MCF 10A (cell line): ENCODE measurements at places on chromosomes 11 and 22. TPM values are rescaled to one million over a fixed set of nuclear protein-coding genes. Genes with fewer than 3 reads are reported as not detected.
A peak's percentile ranks its signal among the peaks of the same experiment; 100 is the strongest.

The MYO7A gene
- 0.26 and 0.27 TPM in 2 replicates for total RNA-seq

The ASPHD2 gene
- 4.0 and 4.8 TPM in 2 replicates for total RNA-seq

DNA sequence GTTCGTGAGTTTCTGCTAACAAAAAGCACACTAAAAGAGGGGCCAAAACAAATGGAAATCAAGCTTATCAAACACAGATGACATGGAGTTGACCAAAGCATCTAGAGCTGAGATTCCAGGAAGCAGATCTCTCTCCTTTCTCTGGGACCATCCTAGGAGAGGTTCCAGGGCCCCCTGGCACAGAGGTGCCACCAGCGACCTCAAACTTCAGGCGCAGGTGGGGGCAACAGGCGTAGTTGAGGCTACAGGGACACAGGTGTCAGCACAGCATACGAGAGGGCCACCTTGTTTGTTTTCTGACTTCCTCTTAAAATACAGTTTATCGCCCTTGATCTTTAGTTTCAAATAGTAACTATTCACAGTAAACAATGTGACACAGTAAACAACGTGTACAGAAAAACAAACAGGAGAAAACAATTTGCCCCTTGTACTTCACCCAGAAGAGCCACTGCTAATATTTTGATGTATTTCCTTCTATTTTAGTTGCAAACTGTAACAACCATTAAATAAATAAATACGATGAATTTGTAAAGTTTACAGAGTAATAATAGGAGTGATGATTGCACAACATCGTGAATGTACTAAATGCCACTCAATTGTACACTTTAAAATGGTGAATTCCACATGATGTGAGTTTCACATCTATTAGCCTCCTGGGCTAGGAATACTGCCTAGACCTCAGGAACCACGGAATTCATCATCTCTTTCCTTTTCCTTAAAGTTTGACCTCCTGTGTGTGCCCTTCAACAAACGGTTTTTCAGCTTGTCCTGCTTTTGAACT, 52.2 kb downstream of the IGLL5 start:
- no peak for DNase-seq
- no peak overlapping the region for H3K4me3 ChIP-seq
- no peaks in the 10 kb centered on the region for H3K4me1 ChIP-seq
- H3K27ac ChIP-seq, result no peak overlapping the region
- no peaks in the 10 kb centered on the region for H3K36me3 ChIP-seq
- peaks cover 50% of the 10 kb centered on the region for H3K27me3 ChIP-seq

- no peak overlapping the region for H3K4me3 ChIP-seq
- no peaks in the 10 kb centered on the region for H3K27me3 ChIP-seq
- peaks cover 15% of the 10 kb centered on the region for H3K4me1 ChIP-seq
Observed at GRCh38 chr22:41983513-41984405, 14.5 kb downstream of the SEPTIN3 start.

GRCh38 chr22:37310815-37311595, 28.7 kb downstream of the CYTH4 start:
- no peak overlapping the region for H3K27ac ChIP-seq
- no peaks in the 10 kb centered on the region for H3K27me3 ChIP-seq
- peaks cover 59% of the 10 kb centered on the region for H3K4me1 ChIP-seq
- H3K36me3 ChIP-seq, result no peaks in the 10 kb centered on the region

The SLC37A2 gene
- total RNA-seq, result 5.2 and 7.8 TPM in 2 replicates

The NAP1L4 gene
- 103 TPM in 2 replicates for total RNA-seq

GRCh38 chr22:24752088-24752623, 22.4 kb downstream of the PIWIL3 start:
- no peaks in the 10 kb centered on the region for H3K36me3 ChIP-seq
- no peak overlapping the region for H3K4me3 ChIP-seq
- DNase-seq, result no peak
- no peaks in the 10 kb centered on the region for H3K4me1 ChIP-seq
- peaks cover 99% of the 10 kb centered on the region for H3K27me3 ChIP-seq

GRCh38 chr11:6841694-6842093, 3.8 kb upstream of the OR10A5 start:
- no peaks in the 10 kb centered on the region for H3K36me3 ChIP-seq
- no peak overlapping the region for H3K27ac ChIP-seq

- no peaks in the 10 kb centered on the region for H3K4me1 ChIP-seq
- H3K27ac ChIP-seq, result no peak overlapping the region
- H3K27me3 ChIP-seq, result no peaks in the 10 kb centered on the region
- H3K4me3 ChIP-seq, result no peak overlapping the region
- peak; percentile 60 for DNase-seq
Observed at GRCh38 chr11:30143098-30143705, 87.6 kb upstream of the FSHB start.

DNA sequence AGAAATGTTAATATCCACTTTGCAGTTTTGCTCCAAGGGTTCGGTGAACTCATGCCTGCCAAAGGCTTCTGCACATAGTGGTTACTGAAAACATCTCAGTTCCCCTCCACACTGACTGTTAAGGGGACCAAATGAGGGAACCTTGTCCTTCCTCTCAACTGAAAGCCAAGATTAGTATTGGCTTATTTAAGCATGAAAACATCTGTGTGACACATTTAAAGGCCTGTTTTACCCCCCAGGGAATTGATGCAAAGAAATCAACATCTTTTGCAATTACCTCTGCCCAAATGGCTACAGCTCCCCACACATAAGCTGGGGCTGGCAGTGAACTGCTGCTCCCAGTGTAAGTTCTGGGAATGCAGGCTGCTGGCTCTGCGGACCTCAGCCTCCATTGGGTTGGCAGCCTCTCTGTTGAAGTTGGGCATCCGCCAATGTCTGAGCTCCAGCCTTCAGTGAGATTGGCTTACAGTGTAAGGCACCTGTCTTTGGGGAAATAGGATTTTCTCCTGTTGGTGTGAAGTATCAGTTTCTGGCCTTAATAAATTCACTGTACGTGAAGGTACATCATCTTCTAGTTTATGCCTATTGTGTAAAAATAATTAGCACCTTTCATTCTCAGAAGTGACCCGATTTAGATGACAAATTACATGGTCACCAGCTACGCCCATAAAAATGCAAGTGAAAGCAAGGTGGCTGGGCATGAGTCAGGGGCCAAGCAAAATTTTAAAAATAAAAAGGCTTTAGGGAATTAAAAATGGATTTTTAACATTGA, 213.4 kb upstream of the SYN3 start:
- DNase-seq, result peak; percentile 62
- H3K27ac ChIP-seq, result no peak overlapping the region

DNA sequence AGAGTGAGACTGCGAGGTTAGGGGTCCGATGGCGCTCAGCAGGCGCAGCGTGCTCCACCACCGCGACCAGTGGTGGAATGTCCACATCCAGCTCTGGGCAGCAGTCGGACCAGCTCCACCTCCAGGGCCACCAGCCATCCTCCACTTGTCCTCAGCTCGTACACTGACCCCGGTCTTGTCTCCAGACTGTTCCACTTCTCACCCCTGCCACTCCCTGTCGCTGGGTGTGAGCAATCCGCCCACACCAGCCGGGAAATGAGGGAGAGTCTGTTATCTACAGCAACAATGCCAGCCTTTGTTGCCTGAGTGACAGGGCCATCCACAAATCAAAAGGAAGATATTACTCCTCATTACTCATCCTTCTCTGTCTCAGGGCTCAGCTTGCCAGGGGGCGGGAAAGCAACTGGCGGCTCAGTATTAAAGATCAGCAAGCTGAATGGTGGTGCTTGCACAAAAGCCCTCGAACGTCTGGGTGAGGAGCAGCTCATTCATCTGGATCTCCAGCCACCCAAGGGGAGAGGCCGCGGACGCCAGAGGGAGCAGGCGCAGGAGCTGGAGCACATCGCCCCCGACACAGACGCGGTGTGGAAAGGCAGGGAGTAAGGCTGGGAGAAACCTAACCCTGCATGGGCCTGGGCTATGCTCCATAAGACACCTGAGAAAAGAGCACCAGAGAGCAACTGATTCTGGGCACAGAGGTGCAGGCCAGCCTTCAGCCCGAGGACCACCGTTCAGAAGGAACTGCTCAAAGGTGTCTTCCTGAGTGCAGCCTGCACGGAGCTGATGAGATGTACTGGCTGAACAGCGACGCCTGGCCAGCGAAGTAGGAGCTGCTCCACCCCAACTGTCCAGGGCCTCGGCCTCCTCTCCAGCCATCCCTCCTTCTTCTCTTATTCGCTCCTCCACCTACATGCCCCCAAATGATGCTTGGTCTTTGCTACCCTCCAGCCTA, 21.9 kb downstream of the IGSF9B start:
- peak; percentile 91 for DNase-seq
- H3K27me3 ChIP-seq, result no peaks in the 10 kb centered on the region
- peak overlapping the region; percentile 50 for H3K27ac ChIP-seq
- H3K36me3 ChIP-seq, result peaks cover 44% of the 10 kb centered on the region

GRCh38 chr11:68107689-68108088, 13.5 kb downstream of the CHKA start:
- H3K27ac ChIP-seq, result no peak overlapping the region
- H3K27me3 ChIP-seq, result no peaks in the 10 kb centered on the region
- DNase-seq, result no peak
- no peaks in the 10 kb centered on the region for H3K36me3 ChIP-seq

- no peaks in the 10 kb centered on the region for H3K27me3 ChIP-seq
- peaks cover 100% of the 10 kb centered on the region for H3K36me3 ChIP-seq
- H3K27ac ChIP-seq, result no peak overlapping the region
- H3K4me1 ChIP-seq, result peaks cover 13% of the 10 kb centered on the region
- no peak for DNase-seq
- no peak overlapping the region for H3K4me3 ChIP-seq
Observed at GRCh38 chr11:72009156-72009555, 10.4 kb downstream of the IL18BP start.

DNA sequence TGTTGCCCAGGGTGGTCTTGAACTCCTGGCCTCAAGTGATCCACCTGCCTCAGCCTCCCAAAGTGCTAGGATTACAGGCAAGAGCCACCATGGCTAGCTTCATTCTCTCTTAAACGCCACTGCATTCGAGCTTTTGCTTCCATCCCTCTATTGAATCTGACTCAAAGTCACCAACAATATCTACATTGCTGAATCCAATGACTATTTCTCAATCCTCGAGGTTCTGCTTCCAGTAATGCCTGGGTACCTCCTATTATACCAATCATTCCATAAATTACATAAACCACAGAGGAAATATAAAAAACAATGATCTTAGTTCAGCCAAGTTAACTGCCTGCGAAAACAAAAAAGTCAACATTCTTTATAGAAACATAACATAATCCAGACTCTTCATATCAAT, 11.9 kb upstream of the NXF1 start:
- DNase-seq, result no peak
- H3K27me3 ChIP-seq, result no peaks in the 10 kb centered on the region
- H3K4me3 ChIP-seq, result no peak overlapping the region
- H3K36me3 ChIP-seq, result peaks cover 83% of the 10 kb centered on the region

- peaks cover 19% of the 10 kb centered on the region for H3K27me3 ChIP-seq
- no peaks in the 10 kb centered on the region for H3K4me1 ChIP-seq
- no peak within 1 kb of the TSS for H3K4me3 ChIP-seq
- no peak for DNase-seq
- no peaks in the 10 kb centered on the region for H3K36me3 ChIP-seq
- no peak within 1 kb of the TSS for H3K27ac ChIP-seq
Observed at GRCh38 chr11:60455531-60456042, at the start of gene MS4A1. TSS of gene MS4A1 (plus strand) at chr11:60455847. CDS start at chr11:60462375, 6,528 bp downstream.

DNA sequence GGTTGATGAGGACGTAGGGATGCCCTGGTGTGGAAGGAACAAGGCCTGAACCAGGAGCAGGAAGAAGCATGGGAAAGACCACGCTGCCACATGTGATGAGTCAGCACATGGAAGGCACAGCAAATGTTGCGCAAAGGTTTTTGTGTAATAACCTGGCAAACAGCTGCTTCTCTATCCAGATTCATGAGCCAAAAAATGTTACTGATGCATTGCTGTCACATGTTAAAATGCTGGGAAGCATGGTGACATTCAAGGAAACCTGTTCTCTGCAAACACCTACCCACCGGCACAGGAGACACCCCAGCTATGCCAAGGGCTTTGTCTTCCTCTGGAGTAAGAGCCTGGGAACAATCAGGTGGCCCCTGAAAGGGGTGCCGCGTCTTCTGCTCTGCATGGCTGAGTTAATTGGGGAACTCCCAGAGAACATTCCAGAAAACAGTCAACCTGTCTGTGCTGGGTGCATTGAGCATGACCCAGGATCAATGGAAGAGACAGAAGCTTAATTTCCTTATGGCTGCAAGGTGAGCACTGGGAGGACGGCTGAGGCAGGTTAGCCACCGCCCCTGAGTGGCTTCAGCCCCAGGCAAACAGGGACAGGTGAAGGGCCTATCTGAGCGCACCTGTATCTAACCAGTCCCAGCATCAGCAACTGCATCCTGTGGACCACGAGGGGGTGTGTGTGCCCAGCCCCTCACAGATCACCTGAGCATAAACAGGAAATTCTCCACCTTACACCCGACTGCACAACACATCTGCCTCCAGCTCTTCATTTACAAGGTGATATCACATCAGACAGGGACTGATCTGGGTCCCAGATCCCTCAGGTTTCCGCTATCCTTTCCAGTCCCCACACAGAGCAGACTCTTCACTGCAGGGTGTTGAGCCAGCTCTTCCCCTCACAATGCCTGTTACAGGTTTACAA, 108.4 kb downstream of the GGTLC2 start:
- no peaks in the 10 kb centered on the region for H3K27me3 ChIP-seq
- peaks cover 27% of the 10 kb centered on the region for H3K4me1 ChIP-seq
- H3K36me3 ChIP-seq, result peaks cover 6% of the 10 kb centered on the region
- H3K4me3 ChIP-seq, result no peak overlapping the region
- no peak overlapping the region for H3K27ac ChIP-seq
- peak; percentile 93 for DNase-seq

The ZNF280B gene
- not detected in 2 replicates for total RNA-seq

GRCh38 chr11:67266449-67267187, at the start of gene GRK2:
TSS of gene GRK2 (plus strand) at chr11:67266473. CDS start at chr11:67266700, 227 bp downstream.
- no peaks in the 10 kb centered on the region for H3K27me3 ChIP-seq
- peak within 1 kb of the TSS; percentile 93 for H3K4me3 ChIP-seq
- peak; percentile 42 for DNase-seq
- peak within 1 kb of the TSS; percentile 89 for H3K27ac ChIP-seq
- H3K36me3 ChIP-seq, result no peaks in the 10 kb centered on the region

The ALDH3B2 gene
- total RNA-seq, result not detected in 2 replicates

The OR52A1 gene
- total RNA-seq, result not detected in 2 replicates

DNA sequence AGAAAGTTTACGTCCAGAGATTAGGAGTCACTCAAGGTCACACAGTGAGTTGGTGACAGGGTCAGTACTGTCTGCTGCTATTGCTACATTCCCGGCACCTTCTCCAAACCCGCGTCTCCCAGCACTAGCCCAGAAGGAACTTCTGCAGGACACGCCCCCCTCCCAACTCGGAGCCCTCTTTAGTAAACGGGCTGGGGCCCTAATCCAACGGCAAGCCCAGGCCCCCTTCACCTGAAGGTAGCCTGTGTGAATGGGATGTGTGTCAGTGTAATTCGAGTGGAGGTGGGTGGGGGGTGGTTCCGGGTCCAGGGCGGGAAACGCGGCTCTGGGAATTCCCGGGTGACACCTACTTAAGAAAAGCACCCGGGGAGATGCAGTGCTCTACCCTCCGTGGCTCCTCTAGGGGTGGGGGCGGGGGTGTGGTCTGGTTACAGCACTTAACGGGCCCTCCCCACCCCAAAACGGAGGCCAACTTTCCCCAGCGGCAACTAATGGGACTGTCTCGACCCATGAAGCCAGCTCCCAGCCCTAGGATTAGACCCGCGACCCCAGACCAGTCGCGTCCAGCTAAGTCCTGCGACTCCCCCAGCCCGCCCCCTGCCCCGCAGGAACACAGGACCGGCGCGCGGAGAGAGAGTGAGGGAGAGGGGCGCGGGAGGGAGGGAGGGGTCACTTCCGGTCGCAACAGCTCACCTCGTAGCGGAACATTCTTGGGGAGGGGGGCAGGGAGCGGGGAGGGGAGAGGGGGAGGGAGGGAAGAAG, 468 bp downstream of the PATL1 start:
- H3K4me3 ChIP-seq, result peak overlapping the region; percentile 95
- H3K27me3 ChIP-seq, result no peaks in the 10 kb centered on the region
- H3K36me3 ChIP-seq, result peaks cover 38% of the 10 kb centered on the region
- peak; percentile 49 for DNase-seq
